AG10803 (cell line): ENCODE measurements at places on chromosomes 2 and 18.

DNA sequence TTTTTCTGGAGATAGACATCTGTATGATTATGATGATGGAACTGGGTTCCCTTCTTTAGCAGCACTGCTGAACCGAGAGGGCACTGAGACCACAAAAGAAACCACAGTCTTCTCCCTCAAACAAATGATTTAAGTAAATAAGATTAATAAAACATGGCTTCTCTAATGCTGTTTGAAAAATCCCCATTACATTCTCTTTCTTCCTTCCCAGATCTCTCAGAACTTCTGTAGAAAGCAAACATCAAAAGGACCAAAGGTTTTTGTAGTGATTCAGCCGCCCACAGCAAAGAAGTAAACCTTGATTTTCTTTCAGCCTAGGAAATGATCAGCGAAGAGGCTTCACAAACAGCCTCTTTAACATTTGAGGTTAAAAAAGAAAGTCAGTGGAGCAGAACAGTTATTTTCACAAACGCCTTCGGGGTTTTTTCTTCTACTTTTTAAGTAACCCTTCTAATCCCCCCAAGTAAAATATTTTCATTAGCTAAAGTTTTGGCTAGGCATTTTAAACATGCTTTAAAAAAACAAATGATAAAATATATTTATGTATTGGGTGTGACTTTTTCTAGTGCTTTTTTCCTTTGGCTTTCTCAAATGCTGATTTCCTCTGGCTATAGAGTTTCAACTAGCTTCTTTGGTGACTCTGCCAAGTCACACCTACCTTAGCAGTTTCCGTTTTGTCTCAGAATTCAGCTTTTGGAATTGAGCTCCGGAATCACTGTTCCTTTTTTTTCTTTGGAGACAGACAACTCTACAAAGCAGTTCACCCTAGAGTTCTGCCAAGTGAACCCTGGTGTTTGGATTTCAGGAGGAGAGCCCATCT, 89.6 kb downstream of the UPP2 start:
- DNase-seq = no peak

GRCh38 chr2:166230024-166230723, 102.4 kb upstream of the SCN1A start:
- peak; percentile 44 for DNase-seq

DNA sequence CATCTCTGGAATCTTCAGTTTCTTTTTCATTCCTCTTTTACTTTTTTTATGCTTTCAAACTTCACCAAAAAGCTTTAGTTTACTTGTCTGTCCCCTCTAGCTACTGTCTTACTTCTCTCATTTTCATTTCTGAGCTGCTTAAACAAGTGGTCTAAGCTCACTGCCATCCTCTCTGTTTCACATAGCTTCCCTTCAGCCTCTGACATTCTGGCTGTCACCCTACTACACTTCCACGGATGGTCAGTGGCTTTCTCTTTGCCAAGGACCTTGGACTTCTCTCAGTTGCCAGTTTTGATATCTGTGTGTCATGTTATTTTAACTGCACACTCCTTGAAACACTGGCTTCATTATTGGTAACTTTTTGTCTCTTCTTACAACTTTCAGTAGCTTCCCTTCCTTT, 176.1 kb downstream of the IKZF2 start:
- no peak for DNase-seq

- DNase-seq = no peak
Observed at GRCh38 chr2:178528647-178529046, 48.4 kb downstream of the PLEKHA3 start.
